ENCODE measurements at places on chromosomes 2 and 18.

DNA sequence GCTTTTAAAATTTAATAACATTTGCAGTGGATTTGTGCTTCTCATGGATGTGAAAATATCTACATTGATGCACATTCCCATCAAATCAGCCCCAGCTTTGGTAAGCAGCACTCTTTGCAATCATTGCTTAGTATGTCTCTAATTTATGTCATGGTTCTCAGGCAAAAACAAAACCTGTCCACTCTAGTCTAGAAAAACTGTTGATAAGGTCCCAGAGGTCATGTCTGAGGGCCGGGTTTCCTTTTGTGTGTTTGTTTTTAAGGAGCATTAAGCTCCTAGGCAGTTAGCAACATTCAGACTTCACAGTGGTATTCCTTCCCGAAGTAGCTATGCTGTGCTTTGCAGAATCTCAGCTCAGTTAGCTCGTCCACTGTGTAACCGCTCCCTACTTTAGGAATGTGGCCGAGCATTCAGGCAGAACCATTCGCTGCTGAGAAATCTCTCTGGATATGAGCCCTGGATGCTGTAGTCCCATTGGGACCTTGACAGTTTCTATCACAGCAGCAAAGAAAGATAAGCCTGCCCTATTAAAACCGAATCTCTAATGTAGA lies 4.0 kb downstream of the DIPK1C start:
- DNase-seq, result no peak

- no peak for DNase-seq
Observed at GRCh38 chr2:53989210-53989862, 18.5 kb upstream of the PSME4 start.

DNA sequence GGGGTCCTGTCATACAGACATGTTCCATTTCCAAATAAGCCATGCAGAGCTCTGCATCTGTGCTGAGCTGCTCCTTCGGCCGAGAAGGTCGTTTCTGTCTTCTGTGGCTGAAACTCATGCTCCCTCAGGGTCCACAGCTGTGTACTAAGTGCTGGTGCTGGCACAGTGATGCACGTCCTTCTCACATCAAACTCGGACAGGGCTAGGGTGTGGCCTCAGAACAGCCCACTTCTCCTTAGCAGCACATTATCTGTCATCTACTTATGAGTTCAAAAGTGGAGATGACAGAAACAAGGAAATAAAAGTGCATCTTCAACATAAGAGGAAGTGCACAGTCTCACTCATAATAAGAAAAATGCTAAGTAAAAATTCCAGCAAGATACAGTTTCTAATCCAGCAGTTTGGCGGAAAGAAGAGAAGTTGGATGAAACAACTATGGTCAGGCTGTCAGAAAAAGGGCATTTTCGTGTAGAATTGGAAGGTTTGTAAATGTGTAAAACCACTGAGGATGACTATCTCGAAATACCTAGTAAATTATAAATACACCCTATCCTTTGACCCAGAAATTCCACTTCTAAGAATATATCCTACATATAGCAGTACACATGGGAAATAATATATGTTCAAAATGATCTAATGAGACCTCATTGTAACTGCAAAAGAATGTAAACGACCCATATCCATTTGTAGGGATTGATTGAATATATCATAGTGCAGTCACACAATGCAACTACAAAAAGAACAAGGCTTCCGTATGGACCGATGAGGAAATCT lies 53.7 kb upstream of the APCDD1 start:
- DNase-seq, result no peak

- peak; percentile 10 for DNase-seq
Observed at GRCh38 chr2:36507408-36507812, 90.6 kb downstream of the FEZ2 start.

DNA sequence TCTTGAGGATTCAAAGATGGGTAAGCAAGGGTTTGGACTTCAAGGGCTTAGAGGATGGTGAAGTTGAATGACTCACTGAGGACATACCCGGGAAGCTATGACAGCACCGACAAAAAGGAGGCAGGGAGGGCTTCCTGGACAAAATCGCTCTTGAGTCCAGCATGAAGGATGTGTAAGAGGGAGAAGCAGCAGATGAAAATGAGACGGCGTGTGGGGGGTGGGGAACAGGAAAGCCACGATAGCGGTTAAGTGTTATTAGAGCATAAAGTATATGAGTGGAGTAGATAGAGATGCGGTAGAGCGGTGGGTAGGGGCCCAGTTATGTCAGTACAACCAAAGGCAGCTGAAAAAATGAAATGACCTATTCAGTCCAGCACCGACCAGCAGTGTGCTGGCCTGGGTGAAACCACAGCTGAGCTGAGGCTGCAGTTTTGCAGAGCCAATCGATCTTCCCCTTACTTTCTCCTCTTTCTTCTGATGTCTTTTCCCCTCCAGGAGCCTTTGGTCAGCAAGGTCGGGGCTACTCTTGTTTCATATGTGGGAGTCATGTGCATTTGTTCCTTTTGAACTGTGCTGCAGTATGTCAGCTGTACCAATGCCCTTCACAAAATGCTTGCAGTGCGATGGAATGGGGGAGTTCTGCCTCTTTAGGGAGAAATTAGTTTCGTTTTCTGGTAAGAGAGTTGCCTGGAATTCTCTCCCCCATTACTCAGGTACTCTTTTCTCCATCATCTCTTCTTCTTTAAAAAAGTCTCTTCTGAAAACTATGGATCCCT lies 2.0 kb upstream of the THUMPD2 start:
- DNase-seq, result no peak

All from stimulated activated CD4-positive, alpha-beta T cell treated with anti-CD3 and anti-CD28 coated beads, Interleukin-2, amount 100 ng/mL, for 48 hours (primary cell).